AML-193 (cell line): ENCODE measurements at places on chromosomes 4 and X.

DNA sequence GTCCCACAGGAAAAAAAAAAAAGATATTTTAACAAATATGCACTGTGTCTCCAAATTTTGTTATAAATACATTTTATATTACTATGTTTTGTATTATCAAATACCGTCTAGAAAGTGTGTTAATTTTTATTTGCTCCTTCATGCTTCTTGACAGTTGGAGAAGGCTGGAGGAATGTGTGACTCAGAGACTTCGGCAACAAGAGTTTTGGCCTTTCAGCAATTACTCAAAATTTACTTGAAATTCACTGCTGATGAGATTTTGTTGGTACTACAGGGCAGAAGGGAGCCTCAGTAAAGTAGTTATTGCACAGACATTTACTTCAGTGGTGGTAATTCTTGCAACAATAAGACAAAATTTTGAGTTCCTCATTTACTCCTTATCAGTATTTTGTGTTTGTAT, 2164.0 kb downstream of the PCDH7 start:
- no peak for DNase-seq

GRCh38 chrX:136714626-136715599, 65.8 kb downstream of the ARHGEF6 start:
- no peak for DNase-seq

DNA sequence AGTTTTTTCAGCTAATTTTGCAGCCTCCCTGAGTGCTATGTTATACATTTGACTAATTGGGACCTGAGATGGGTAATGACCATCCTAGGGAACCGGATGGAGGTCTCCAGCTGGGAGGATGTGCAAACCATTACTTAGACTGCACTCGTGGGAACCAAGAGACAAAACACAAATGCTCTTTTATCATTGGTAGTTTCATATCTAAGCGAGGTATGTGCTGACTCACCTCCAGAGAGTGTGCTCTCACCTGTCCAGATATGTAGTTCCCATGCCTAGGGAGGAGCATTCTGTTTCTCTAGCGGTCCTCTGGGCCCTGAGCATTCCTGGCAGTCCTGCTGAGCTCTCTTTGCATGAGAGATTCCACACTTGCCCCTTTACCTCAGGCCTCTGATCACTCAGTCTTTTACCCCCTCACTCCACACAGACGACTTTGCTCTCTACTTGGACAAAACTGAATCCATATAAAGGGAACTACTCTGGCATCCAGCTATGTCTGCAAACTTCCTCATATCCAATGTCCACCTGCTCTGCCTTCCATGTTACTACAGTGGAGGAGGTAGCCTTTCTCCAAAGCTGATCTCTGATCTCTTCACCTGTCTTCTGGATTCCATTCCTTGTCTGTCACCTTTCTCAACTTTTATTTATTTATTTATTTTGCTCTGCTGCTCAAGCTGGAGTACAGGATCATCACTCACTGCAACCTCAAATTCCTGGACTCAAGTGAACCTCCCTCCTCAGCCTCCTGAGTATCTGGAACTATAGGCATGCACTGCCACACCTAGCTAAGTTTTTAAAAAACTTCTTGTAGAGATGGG, 88.4 kb downstream of the LRP2BP start:
- DNase-seq, result no peak

- DNase-seq, result no peak
Observed at GRCh38 chrX:117376460-117376859, 740.1 kb downstream of the KLHL13 start.

- DNase-seq, result no peak
Observed at GRCh38 chr4:569958-570667, 6.0 kb downstream of the TMEM271 start.

DNA sequence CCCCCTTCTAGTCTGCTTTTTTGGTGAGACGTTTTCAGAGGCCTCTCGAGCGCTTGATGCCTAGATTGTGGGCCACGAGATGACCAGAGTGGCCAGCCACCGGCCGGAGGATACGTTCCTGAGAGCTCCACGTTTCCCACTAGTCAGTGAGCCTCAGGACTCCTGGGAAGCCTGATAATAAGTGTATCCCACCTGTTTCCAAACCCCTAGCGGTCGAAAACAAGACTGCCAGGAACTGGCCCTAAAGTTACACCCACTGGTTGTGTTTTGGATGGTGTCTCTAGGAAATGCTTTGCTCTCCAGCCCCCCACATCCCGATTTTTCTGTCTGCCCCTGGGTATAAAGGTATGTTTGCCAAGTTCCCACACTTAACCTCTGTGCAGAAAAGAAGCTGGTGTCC, 4.6 kb upstream of the RS1 start:
- no peak for DNase-seq

- DNase-seq, result no peak
Observed at GRCh38 chr4:68859655-68860054, 43.9 kb downstream of the UGT2B10 start.

DNA sequence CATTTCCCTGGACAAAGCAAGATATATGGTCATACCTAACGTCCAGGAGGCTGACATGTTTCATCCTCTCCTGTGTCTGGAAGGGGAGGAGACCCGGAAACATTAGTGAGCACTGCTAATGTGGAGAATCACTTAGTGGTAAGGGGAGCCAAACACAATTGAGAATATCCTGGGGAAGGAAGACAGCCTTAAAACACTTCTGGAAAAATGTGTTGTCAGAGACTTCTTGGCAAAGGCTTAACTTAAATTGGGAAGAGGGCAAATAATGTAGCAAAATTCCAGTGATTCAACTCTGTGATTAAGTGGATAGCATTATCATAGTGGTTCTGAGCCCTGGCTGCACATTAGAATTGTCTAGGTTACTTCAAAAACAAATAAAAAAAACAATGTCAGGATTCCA, 39.5 kb downstream of the SPARCL1 start:
- DNase-seq, result no peak

DNA sequence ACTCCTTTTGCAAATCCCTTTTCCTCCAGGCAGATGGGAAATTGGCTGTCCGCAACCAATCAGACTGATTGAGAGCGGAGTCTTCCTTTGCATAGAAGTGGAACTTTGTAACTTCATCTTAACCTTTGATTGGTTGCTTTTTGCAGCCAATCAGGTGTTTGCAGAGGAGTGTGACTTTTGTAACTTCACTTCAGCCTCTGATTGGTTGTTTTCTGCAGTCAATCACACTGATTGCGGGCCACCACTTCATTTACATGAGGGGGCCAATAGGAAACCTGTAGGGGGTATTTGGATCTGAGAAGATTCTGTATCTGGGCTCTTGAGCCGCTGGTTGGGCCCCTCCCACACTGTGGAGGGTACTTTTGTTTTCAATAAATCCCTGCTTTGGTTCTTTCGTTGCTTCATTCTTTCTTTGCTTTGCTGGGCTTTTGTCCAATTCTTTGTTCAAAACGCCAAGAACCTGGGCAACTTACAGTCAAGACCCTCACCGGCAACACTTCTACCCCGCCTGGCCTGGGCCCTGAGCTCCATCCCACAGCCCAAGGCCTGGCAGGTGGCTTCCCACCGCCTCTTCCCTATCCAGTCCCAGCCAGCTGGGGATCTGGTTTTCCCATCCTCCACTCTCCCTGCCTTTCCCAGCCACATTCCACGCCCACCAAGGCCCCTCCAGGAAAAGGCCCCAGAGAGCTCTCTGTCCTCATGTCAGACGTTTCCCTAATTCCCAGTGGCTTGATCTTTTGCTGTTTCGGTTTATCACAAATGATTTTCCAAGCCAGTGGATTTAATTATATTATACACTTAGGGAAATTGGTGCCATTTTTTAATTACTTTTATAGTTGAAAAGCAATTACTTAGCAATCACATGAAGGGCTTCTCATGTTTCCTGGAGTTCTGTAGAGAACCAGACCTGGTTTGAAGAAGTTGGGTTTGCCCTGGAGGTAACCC, 110.2 kb upstream of the STX18 start:
- no peak for DNase-seq

GRCh38 chrX:100928660-100929613, at the start of gene XKRX:
Gene XKRX (minus strand): TSS chrX:100928917. CDS start chrX:100928304, 613 bp downstream.
- DNase-seq, result no peak

GRCh38 chr4:120263618-120264017, 197.0 kb upstream of the MAD2L1 start:
- no peak for DNase-seq

GRCh38 chrX:53580742-53581504, 105.6 kb downstream of the HUWE1 start:
- no peak for DNase-seq

DNA sequence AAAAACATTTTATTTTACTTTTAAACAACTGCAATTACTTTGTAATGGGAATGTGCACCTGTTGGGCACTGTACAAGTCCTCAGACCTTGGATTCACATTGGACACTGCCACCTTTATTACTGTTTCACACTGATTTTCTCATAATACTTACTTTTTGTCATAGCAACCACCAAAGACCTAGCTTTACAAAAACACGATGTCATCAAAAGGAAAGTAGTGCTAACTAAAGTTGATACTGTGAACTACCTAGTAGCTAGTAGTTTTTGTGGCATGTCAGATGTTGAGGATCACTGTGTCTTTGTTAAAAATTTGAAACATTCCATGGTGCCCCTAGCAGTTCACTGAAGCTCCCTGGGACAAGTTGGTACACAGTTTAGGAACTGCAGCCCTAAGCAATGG, 62.9 kb upstream of the HOPX start:
- no peak for DNase-seq

DNA sequence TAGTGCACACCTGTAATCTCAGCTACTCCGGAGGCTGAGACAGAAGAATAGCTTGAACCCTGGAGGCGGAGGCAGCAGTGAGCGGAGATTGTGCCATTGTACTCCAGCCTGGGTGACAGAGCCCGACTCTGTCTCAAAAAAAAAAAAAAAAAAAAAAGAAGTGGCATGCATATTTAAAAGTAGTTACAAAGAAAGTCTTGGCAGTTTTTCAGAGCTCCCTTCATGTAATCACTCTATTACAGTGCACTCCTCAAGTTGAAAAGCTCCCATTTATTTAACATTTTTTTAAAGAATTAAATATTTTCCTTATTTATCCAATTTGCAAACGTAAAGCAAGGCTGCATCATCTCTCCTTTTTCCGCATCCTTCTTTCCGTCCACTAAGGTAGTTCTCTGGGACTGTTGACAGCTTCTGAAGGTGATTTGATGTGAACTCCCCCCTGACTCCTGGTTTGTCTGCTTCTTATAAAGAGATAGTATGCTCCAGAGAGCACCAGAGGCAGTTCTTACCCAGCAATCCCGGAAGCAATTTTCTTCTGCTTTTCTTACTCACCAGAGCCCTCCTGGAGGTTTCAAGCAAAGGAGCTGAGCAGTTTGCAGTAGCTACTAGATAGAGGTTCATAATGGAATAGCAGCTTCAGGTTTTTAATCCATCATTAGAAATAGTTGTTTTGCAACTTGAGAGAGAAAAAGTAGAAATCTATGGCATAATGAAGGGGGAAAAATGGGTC, 151.0 kb downstream of the PALLD start:
- no peak for DNase-seq

GRCh38 chr4:20621476-20621875, 78.8 kb upstream of the PACRGL start:
- no peak for DNase-seq

GRCh38 chrX:2316534-2316933, 184.2 kb downstream of the DHRSX start:
- no peak for DNase-seq

DNA sequence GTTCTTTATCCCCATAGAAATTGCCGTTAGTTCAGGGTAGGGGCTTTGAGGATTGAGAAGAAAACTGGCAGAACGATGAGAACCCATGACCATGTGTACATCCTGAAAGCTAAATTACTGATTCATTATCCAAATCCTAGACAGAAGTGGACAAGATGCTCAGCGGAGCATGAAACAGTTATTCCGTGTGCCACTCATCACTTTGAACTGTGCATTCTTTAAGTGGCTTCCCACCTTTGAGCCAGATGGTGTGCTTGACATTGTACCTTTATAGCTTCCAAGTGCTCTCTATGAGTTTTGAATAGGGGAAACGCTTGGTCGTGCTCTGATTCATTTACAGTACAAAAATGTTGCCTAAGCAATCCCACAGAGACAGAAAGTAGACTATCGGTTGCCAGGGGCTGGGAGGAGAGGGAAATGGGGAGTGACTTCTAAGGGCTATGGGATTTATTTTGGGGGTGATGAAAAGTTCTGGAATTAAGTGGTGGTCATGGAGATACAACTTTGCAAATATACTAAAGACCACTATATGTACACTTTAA, 100.0 kb downstream of the DOCK11 start:
- DNase-seq, result no peak

GRCh38 chr4:77344001-77344400, 187.0 kb downstream of the CCNG2 start:
- no peak for DNase-seq

GRCh38 chr4:54879576-54879975, 221.8 kb downstream of the KIT start:
- DNase-seq, result no peak

- no peak for DNase-seq
Observed at GRCh38 chr4:184808713-184809050, 17.1 kb downstream of the ACSL1 start.

GRCh38 chr4:15021311-15021710, 19.0 kb downstream of the CPEB2 start:
- DNase-seq, result no peak

GRCh38 chrX:31702222-31702621, 630.4 kb upstream of the FTHL17 start:
- DNase-seq, result no peak

- DNase-seq, result no peak
Observed at GRCh38 chr4:97819294-97819693, 324.0 kb downstream of the STPG2 start.

DNA sequence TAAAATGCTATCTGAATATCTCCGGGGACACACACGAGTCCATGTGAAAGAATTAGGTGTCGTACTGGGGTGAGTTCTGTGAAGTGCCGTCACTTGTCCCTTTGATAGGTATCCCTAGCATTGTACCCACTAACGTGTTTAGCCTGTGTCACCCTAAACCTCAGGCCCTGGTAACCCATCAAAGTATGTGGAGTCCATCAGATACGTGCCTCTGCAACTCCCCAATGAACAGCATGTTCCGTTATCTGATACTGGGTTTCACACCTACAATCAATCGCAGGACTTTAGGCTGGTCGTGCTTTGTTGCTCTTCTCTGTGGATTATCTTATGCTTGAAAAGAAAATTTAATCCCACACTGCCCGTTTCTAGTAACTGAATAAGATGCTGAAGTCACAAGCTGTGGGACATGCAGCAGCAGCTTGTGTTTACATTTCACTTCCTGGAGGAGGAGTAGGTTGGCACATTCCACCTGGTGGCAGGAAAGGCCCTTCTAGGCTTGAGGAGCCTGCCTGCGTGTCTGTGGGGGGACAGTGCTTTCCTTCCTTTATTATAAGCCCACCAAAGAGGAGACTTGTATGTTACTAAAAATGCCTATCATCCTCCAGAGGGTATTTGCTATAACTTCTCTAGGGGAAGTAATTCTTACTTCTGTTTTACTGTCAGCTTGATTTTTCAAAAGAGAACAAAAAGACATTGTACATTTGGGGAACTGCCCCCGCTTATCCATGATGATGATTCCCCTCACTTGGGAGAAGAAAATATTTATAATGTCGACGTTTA, 127.2 kb downstream of the FNIP2 start:
- no peak for DNase-seq
